ENCODE measurements at places on chromosomes 2 and 18.

DNA sequence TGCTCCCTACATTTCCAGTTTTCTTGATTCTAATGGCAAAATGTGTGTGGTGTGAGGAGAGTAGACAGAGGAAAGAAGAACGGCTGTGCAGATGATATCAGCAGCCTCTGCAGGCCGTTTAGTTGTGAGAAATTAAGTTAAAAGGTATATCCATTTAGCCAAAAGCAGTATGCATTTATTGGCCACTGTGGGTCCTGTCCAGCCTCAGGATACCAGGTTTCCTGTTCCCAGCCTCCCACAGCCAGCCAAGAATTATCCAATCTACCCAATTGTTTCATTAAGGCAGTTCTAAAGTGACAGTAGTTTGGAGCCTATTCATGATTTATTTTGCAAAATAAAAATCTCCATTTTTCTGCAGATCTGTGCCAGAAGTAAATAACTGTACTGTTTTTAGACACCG, 107.5 kb downstream of the TMEM18 start:
- no peak for DNase-seq

DNA sequence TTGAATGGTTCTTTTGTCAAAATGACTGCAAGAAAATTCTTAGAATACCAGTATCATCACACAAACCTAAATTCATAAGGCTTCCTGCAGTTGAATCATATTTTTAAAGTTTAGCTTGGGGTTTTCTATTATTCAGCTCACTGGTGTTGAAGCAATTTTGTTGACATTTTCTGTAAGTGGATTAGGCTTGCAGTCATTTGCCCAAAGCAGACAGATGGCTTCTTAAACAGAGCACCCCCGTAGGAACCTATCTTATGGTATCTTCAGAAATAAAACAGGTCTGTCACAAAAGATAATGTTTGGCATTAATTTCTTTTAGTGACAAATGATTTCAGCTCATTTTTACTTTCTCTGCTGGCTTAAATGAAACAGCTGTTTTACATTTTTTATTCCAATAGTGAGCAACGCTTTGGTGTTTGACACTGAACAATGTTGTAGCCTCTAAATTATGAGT, 331.1 kb downstream of the PLCL1 start:
- no peak for DNase-seq

- DNase-seq, result no peak
These were observed 124.4 kb downstream of the INHBB start for GRCh38 chr2:120470041-120470965.

- DNase-seq, result no peak
These were observed 42.3 kb downstream of the SLC4A1AP start for GRCh38 chr2:27705851-27706622.

GRCh38 chr2:127422559-127423477, 4.6 kb downstream of the PROC start:
- peak; percentile 76 for DNase-seq

GRCh38 chr2:16195681-16196070, 255.3 kb downstream of the MYCN start:
- no peak for DNase-seq

GRCh38 chr18:76538846-76539245, 43.8 kb upstream of the ZNF516 start:
- DNase-seq, result no peak

GRCh38 chr2:164221473-164221872, 399.8 kb downstream of the GRB14 start:
- DNase-seq, result no peak

DNA sequence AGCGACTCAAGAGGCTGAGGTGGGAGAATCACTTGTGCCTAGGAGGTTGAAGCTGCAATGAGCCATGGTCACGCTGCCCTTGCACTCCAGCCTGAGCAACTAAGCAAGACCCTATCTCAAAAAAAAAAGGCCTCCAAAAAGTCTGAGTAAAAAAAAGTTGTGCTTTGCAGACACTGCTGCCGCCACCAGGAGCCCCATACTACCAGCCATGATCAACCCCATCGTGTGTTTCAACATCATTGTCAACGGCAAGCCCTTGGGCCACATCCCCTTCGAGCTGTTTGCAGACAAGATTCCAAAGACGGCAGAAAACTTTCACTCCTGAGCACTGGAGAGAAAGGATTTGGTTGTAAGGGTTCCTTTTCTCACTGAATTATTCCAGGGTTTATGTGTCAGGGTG, 137.1 kb downstream of the INO80D start:
- DNase-seq, result no peak

DNA sequence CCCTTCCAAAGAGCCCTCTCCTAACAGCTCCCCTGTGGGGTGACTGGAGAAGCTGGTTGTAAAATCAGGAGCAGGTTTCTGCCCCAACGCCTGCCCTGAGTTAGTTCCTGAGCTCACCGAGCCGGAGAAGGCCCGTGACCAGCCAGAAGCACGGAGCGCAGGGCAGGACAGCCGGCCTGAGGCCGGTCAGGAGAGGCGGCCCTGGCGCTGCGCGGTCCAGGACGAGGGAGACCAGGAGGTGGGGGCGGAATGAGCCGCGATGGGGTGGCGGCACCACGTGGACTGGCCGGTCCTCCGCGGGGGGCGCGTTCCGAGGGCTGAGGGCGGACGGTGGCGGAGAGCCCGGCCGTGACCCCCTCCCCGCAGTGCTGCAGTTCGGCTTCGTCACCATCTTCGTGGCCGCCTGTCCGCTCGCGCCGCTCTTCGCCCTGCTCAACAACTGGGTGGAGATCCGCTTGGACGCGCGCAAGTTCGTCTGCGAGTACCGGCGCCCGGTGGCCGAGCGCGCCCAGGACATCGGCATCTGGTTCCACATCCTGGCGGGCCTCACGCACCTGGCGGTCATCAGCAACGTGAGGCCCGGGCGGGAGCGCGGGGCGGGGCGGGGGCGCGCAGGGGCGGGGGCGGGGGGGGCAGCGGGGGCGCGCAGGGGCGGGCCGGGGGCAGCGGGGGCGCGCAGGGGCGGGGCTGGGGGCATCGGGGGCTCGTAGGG, 29.0 kb downstream of the ANO7 start:
- DNase-seq, result peak; percentile 80

DNA sequence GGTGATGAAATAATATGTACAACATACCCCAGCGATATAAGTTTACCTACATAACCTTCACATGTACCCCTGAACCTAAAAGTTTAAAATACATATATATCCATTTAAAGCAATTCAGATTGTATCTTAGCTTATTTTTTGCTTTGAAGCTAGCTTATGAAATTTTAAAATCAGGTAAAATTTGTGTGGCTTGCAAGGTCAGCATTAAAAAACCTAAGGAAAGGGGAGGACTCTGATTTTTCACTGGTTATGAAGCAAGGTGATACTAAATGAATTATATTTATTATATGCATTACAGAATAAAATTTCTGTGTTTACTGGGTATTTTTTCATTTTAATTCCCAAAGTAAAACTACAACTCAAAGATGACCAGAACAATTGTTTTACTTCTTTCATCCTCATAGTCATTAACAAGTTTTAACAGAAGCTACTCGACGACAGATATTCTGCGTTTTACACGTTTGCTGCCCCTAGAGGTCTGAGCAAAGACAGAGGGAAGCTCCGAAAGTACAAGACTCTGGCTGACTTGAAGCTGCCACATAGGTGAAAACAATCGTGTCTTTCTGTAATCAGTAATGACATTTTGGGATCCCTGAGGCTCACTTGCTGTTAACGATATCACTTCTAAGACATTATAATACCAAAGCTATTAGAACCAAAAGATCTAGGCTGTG, 17.1 kb downstream of the PKP4 start:
- no peak for DNase-seq

DNA sequence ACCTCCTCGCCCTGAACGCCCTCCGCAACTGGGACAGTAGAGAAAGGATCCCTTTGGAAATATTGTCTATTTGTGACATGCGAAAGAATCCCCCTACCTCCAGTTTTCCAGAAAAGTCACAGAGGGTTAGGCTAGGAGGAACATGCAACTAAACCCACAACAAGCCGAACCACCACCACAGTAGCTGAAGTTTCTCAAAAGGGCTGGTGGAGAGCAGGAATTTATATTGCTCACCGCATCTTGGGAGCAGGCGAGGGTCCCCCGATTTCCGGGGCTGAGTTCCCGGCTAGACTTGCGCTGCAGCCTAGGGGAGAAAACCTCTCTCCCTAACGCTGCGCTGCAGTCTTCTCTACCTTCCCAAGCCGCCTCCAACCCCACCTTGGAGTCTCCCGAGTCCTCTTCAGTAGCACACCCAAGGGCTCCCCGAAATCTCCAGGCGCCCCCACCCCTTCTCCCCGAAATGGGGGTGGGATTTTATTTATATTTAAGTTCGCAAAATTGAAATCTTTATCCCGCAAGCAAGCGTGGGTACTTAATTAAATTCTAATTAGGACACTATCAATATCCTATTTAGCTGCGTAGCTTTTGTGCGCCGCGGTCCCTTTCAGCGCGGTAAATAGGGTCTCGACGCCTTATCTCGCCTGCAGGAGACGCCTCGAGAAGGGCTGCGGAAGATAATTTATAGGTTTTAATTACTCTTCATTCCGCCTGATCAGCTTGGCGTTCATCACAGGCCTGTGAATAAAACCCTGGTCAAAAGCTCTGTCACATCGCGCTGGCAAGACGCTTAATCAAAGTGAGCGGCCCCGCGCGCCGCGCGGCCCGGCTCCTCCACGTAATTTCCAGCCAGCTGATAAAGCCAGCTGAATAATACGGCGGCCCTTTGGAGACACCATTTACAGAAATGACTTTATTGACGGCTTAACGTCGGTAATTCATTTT, 2.0 kb upstream of the EN1 start:
- peak; percentile 39 for DNase-seq

DNA sequence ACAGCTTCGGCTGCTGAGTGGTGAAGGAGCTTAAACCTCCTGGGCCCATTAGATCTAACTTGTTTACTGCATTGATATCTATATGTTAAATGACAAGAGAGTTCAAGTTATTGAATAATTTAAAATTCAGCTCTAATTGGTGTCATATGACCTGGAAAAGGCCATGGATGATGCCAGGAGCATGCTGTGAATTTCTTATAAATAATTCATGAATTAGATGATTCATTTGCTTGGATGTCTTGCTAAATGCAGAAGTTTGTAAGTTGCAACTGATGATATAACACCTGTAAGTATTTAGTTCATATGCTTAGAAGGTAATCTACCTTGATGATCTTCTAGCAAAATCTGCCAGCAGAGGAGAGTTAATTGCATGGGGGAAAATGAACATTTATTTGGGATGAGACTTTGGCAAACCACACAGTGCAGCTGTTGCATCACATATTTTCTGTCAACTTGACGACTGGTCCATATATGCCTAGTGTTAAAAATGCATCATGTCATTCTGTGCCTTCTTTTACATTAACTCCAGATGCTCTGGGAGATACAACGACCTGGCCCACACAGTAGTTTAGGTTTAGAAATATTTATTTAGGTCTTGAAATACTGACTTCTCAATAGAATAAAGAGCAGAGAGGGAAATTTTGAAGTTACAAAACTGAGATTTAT, 226.3 kb downstream of the KIAA1328 start:
- DNase-seq, result no peak

GRCh38 chr2:4300616-4301015, 597.2 kb downstream of the DCDC2C start:
- DNase-seq, result no peak

DNA sequence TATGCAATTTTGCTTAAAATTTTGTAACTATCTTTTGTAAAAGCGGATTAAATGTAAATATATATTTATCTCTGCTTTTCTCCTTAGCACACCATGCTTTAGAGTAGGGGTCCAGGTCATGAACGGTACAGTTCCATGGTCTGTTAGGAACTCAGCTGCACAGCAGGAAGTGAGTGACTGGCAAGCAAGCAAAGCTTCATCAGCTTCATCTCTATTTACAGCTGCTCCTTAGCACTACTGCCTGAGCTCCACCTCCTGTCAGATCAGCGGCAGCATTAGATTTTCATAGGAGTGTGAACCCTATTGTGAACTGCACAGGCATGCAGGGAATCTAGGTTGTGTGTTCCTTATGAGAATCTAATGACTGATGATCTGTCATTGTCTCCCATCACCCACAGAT, 959.0 kb upstream of the SLC39A10 start:
- no peak for DNase-seq

DNA sequence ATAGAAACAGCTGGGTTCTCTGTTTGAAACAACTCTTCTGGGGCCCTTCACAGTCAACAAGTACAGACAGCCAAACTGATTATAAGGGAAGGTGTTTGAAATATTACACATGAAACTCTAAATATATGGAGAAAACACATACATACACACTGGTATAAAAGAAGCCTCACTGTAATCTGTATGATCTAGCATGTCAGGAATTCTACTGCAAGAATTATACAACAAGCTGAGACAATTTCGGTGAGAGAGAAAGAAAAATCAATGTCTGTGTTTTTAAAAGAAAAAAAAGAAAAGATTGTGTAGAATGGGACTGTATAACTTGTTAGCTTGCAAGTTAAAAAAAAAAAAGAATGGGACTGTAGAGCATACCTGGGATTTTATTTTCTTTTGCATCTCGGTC, 26.3 kb downstream of the IRS1 start:
- no peak for DNase-seq

DNA sequence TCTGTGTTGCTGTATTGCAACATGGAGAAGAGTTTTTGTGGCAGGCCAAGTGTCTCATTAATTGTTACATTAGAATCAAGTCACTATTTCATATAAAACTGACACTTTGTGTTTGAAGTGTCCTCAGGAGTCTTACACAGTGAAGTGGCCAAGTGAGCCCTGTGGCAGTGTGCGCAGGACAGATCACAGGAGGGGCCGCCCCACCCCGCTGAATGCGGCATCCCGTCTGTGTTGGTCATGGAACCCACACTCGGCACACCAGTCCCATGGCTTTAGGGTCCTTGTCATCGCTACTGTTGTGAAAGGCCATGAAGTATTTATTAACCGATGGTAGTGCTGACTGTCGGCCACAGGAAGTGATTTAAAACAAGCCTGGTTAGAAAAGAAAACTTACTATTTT, 144.7 kb upstream of the NFATC1 start:
- DNase-seq, result no peak

- DNase-seq, result no peak
These were observed 287.5 kb downstream of the OSR1 start for GRCh38 chr2:19070886-19071285.

DNA sequence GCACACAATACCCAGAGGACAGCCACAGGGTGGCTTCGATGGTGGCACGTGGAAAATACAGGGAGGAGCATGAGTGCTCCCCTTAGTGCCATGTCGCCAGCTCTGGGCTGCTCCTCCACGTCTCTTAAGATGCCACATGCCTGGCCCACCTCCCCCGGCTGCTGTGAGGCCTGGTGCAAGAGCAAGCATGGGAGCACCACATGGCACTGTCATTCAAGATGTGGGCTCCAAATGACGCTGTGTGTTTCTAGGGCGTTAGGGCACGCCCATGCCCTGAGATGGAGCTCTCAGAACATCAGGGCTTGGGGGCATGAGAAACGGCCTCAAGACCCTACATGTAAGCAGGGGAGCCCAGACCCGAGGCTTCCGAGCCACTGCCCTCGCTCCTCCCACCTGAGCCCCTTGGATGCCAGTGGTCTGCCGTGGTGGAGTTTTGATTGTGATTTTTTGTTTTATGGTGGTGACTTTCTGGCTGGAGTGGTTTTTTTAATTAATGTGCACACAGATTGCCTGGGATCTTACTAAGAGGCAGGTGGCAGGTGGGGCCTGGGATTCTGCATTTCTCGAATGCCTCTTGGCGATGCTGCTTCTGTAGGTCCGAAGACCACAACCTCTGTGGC, 239.3 kb downstream of the GBX2 start:
- no peak for DNase-seq
